ENCODE measurements at places on chromosomes 3 and 15. TPM values are rescaled to one million over a fixed set of nuclear protein-coding genes. Genes with fewer than 3 reads are reported as not detected.

PLCB2 gene
- 26.9 TPM for total RNA-seq

ALDH1L1 gene
- 129 TPM for total RNA-seq

ECE2 gene
- total RNA-seq = 0.81 TPM

MESP2 gene
- total RNA-seq = not detected

OCA2 gene
- total RNA-seq = 0.73 TPM

POU1F1 gene
- not detected for total RNA-seq

GPR156 gene
- total RNA-seq = 1.4 TPM

PRSS50 gene
- total RNA-seq = 1.6 TPM

PARP15 gene
- total RNA-seq = 3.9 TPM

CYP1A2 gene
- total RNA-seq = not detected

CD96 gene
- 45.9 TPM for total RNA-seq

HDC gene
- 5.6 TPM for total RNA-seq

TMEM266 gene
- total RNA-seq = 0.52 TPM

MLF1 gene
- total RNA-seq = 11.1 TPM

STRIT1 gene
- total RNA-seq = not detected

NCBP2 gene
- total RNA-seq = 80.9 TPM

KY gene
- 2.0 TPM for total RNA-seq

TYRO3 gene
- total RNA-seq = 9.6 TPM

RBPMS2 gene
- 16.9 TPM for total RNA-seq

IGF2BP2 gene
- 5.5 TPM for total RNA-seq

UMPS gene
- total RNA-seq = 33.6 TPM

EEF1AKMT4 gene
- total RNA-seq = 3.1 TPM

CORO2B gene
- 5.4 TPM for total RNA-seq

LINGO1 gene
- total RNA-seq = 1.7 TPM

FRG2C gene
- total RNA-seq = not detected

CDHR4 gene
- total RNA-seq = 0.62 TPM

ADIPOQ gene
- 0.60 TPM for total RNA-seq

TM4SF1 gene
- total RNA-seq = 58.1 TPM

LRRC2 gene
- 0.81 TPM for total RNA-seq

DPPA2 gene
- not detected for total RNA-seq

BFSP2 gene
- total RNA-seq = not detected

SPINK8 gene
- 12.0 TPM for total RNA-seq

NTRK3 gene
- total RNA-seq = 11.8 TPM

SLC25A20 gene
- 10.9 TPM for total RNA-seq

GHRL gene
- total RNA-seq = 0.81 TPM

FBXW12 gene
- 0.23 TPM for total RNA-seq

CMSS1 gene
- 41.9 TPM for total RNA-seq

RASGRP1 gene
- total RNA-seq = 1.8 TPM

PCOLCE2 gene
- 14.3 TPM for total RNA-seq

ANKRD34C gene
- not detected for total RNA-seq

TMF1 gene
- total RNA-seq = 39.1 TPM

TRAIP gene
- total RNA-seq = 2.0 TPM

MKRN3 gene
- 1.1 TPM for total RNA-seq

CISH gene
- total RNA-seq = 15.0 TPM

ANKRD63 gene
- not detected for total RNA-seq

NR1I2 gene
- total RNA-seq = 1.2 TPM

TM6SF1 gene
- 8.7 TPM for total RNA-seq

CFAP100 gene
- total RNA-seq = not detected

DZIP1L gene
- 32.7 TPM for total RNA-seq

ARPP21 gene
- 2.1 TPM for total RNA-seq

HHLA2 gene
- not detected for total RNA-seq

GATM gene
- 47.6 TPM for total RNA-seq

FAM107A gene
- 102 TPM for total RNA-seq

C3orf80 gene
- 2.2 TPM for total RNA-seq

UROC1 gene
- total RNA-seq = not detected

AMOTL2 gene
- total RNA-seq = 76.2 TPM

TRIM42 gene
- total RNA-seq = not detected

TMPRSS7 gene
- total RNA-seq = 0.21 TPM

ZIC4 gene
- not detected for total RNA-seq

LTK gene
- total RNA-seq = 0.73 TPM
